Natural killer cell (primary cell): ENCODE measurements at places on chromosomes 7 and 10.

DNA sequence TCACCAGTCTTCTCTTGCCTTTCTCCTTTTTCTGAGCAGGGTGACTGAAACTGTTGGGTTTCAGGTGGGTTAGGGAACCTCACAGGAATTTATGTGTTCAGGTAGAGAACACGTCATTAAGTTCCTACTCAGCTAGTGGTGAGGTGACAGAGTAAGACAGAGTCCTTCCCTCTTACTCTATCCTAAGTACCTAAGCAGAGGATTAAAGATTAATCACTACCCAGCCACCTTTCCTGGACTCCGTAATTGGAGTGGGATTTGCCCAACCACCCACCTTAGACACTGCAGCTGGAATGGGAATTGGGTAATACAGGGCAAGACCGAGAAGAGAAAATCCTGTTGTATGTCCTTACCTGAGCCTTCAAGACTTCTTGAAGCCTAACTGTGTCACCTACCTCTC is 158.1 kb downstream of the LRRC4 start:
- no peak overlapping the region for H3K4me3 ChIP-seq
- DNase-seq: no peak
- H3K4me1 ChIP-seq: no peaks in the 10 kb centered on the region

GRCh38 chr10:127043301-127043700 is 138.1 kb downstream of the DOCK1 start:
- H3K4me3 ChIP-seq: no peak overlapping the region
- no peak overlapping the region for H3K27ac ChIP-seq
- H3K36me3 ChIP-seq: no peaks in the 10 kb centered on the region
- H3K4me1 ChIP-seq: no peaks in the 10 kb centered on the region

- no peak overlapping the region for H3K27ac ChIP-seq
- no peak for DNase-seq
- H3K4me3 ChIP-seq: no peak overlapping the region
- H3K36me3 ChIP-seq: no peaks in the 10 kb centered on the region
- H3K27me3 ChIP-seq: no peaks in the 10 kb centered on the region
These were observed 130.1 kb downstream of the MALRD1 start for GRCh38 chr10:19178675-19179074.

DNA sequence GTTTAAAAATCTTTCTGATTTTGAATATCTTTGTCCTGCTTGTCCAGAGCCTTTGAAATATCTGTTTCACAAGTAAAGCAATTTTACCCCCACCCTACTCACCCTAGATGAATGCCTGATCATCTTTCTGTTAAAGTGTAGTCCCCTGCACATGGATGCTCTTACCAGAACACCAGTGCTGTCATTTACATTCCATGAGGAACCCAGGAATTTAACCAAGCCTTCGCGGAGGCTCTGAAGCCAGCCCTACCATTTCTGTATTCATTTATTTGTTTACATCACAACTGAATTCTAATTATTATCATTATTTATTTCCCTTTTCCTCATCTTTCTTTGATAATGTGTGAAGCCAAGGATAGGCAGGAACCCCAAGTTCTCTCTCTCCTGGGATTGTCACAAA is 167.8 kb upstream of the MYO3A start:
- no peak for DNase-seq
- no peak overlapping the region for H3K27ac ChIP-seq
- H3K36me3 ChIP-seq: no peaks in the 10 kb centered on the region

DNA sequence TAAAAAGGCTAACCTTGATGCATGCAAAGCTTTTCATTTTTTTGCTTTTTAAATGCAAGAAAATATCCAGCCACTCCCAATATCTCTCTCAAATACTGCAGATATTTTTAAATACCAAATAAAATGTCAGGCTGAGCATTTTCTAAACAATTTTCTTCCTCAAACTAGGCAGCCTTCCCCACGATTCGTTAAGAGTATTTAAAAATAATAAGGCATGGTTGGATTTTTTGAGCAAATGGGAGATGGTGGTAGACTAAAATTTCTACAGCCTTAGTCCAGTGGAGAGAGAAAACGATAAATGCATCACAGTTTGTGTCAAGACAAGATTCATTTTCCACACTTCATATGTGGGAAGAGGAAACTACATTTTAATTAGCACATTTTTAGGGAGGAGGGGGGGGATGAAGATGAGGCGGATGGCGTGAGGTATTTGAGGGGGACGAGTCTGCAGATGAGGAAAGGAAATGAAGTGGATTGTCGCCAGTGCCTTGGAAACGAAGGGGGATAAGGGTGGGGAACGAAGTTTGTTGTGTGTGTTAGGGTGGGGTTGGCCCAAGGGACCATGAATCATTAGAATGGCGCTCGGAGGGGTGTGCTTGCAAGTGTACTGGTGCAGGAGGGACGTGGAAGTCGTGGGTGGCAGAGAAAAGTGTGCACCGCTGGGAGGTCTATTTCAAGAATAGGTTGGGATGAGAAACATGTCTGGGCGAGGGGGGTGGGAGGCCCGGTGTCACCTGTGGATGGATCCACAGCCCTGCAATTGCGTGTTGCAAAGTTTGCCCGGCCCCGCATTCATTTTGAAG is 1.2 kb upstream of the ADD3 start:
- H3K4me1 ChIP-seq: peaks cover 15% of the 10 kb centered on the region
- H3K36me3 ChIP-seq: no peaks in the 10 kb centered on the region
- H3K27ac ChIP-seq: no peak overlapping the region
- DNase-seq: no peak

DNA sequence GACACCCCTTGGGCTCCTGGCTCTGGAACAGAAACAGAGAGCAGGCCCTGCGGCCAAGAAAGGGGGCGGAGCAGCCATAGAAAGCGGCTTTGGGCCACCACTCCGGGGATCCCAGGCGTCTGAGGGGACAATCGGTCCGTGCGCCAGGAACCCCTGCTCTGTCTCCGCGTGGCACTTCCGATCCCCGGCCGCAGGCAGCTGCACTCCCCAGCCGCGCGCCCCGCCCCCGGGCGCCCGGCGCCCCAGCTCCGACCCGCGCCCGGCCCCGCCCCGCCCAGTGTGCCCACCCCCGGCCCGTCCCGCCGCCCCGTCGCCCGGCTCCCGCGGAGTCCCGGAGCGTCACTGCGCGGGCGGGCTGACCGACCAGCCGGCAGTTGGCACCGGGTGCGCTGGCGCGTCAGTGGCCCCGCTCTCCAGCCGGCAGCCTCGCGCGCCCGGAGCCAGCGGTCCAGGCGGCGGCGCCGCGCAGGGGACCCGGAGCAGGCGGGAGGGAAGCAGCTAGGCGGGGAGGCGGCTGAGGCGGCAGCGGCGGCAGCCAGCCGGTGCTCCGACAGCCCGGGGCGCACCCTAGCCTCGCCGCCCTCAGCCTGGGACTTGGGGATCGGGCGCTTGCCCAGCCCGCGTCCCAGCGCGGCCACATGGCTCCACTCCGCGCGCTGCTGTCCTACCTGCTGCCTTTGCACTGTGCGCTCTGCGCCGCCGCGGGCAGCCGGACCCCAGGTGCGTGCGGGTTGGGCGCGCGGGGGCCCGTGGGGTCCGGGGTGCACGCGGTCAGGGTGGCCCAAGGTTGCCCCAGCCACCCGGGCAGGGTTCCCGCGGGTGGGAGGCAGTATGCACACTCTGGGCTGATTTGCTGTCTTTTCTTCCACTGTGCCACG is at the start of gene ADAMTS14:
Gene ADAMTS14, plus strand, starts transcription at position 342 of the 878 bp plus-strand sequence. Its CDS starts 297 bp downstream, at position 639.
- no peaks in the 10 kb centered on the region for H3K36me3 ChIP-seq
- peaks cover 13% of the 10 kb centered on the region for H3K4me1 ChIP-seq
- no peaks in the 10 kb centered on the region for H3K27me3 ChIP-seq
- H3K27ac ChIP-seq: no peak within 1 kb of the TSS
- DNase-seq: peak; percentile 38
- peak within 1 kb of the TSS; percentile 22 for H3K4me3 ChIP-seq

DNA sequence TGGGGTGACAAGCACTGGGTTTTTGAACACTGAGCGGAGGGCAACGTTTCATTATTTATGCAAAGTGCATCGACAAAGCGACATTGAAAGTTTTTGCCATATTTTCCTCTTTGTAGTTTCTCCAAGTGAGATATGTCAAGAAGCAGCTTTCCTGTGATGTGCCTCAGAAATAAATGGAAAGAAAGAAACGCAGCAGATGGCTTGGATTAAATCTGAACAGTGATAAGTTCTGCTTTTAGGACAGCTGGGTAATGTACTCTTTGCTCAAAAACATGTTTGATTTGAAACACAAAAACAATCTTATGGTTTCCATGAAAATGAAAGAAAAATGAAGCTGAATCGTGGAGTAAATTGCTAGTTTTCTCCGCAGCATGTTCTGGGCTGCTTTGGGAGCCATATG is 166.3 kb downstream of the PTPRN2 start:
- H3K36me3 ChIP-seq: no peaks in the 10 kb centered on the region
- no peak overlapping the region for H3K4me3 ChIP-seq
- no peak for DNase-seq
- no peaks in the 10 kb centered on the region for H3K4me1 ChIP-seq
- H3K27ac ChIP-seq: no peak overlapping the region

GRCh38 chr7:41870461-41871138 is 167.7 kb upstream of the INHBA start:
- H3K36me3 ChIP-seq: no peaks in the 10 kb centered on the region
- peaks cover 4% of the 10 kb centered on the region for H3K4me1 ChIP-seq
- no peak for DNase-seq
- H3K27me3 ChIP-seq: no peaks in the 10 kb centered on the region
- no peak overlapping the region for H3K4me3 ChIP-seq

GRCh38 chr10:29725133-29725720 is 90.5 kb upstream of the SVIL start:
- no peaks in the 10 kb centered on the region for H3K36me3 ChIP-seq
- H3K27ac ChIP-seq: no peak overlapping the region
- no peaks in the 10 kb centered on the region for H3K27me3 ChIP-seq
- no peak for DNase-seq
- no peak overlapping the region for H3K4me3 ChIP-seq
- H3K4me1 ChIP-seq: peaks cover 5% of the 10 kb centered on the region

- no peaks in the 10 kb centered on the region for H3K27me3 ChIP-seq
- H3K4me3 ChIP-seq: no peak overlapping the region
- no peaks in the 10 kb centered on the region for H3K36me3 ChIP-seq
- no peak for DNase-seq
- H3K27ac ChIP-seq: no peak overlapping the region
These were observed 20.2 kb upstream of the SEM1 start for GRCh38 chr7:96729820-96730219.

DNA sequence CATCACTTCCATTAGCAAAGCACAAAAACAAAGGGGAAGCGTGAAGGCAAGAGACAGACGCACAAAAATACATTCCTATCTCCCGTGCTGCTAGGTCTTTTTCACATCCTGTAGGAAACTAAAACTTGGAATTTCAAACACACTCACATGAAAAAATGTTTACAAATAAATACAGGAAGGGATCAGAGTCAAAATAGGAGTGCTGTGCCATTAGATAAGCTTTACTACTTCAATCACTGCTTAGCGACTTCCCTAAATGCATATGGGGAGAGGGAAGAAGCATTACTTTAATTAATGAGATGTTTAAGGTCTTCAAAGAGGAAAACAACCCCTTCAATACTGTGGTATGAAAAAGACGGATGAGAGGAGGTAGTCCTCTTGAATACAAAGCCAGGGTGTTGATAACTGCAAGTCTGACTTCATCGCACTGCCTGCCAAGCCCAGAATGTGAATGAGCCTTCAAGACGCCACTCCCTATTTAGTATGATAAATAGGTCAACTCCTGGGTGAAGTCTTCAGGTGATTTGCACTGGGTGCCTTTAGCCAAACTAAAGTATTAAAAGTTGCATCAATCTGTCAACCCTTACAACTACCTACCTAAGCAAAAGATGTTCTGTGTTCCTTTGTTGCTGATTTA is 13.9 kb downstream of the PARD3 start:
- no peaks in the 10 kb centered on the region for H3K4me1 ChIP-seq
- no peaks in the 10 kb centered on the region for H3K27me3 ChIP-seq
- no peaks in the 10 kb centered on the region for H3K36me3 ChIP-seq
- no peak overlapping the region for H3K27ac ChIP-seq
- DNase-seq: no peak

GRCh38 chr10:114811862-114812261 is 9.7 kb upstream of the FHIP2A start:
- H3K27me3 ChIP-seq: no peaks in the 10 kb centered on the region
- DNase-seq: no peak
- no peak overlapping the region for H3K4me3 ChIP-seq
- H3K36me3 ChIP-seq: no peaks in the 10 kb centered on the region
- no peak overlapping the region for H3K27ac ChIP-seq

DNA sequence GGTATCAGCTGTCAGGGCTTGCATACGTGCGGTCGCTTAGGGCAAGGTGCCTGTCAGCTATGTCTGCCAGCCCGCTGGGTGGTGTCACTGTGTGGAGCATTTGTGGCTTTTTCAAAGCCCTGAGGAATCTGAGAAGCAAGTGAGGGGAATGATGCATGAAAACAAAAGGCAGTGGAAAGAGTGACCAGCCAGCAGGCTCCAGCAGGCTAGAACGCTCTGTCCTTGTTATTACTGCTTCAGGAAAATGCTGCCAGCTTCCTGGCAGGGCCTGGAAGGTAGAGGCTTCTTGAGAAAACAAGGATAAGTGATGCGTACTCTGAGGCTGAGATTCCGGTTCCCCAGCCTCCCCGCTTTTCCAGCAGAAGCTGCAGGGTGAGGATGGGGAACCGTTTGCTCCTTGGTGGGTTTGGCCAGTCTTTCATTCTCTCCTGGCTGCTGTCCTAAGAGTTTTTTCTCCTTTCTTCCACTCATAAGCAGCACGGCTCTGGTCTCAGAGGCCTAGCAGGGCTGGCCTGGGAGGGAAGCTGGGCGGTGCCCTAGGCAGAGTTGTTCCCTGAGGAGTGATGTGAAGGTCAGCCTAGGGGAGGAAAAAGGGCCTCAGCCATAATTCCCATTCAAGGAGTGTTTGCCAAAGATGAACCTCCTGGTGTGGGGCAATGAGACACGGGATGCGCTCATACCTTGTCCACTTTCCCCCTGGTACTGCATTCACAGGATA is 42.8 kb upstream of the MKLN1 start:
- no peaks in the 10 kb centered on the region for H3K4me1 ChIP-seq
- DNase-seq: no peak
- no peaks in the 10 kb centered on the region for H3K36me3 ChIP-seq
- H3K27me3 ChIP-seq: no peaks in the 10 kb centered on the region

DNA sequence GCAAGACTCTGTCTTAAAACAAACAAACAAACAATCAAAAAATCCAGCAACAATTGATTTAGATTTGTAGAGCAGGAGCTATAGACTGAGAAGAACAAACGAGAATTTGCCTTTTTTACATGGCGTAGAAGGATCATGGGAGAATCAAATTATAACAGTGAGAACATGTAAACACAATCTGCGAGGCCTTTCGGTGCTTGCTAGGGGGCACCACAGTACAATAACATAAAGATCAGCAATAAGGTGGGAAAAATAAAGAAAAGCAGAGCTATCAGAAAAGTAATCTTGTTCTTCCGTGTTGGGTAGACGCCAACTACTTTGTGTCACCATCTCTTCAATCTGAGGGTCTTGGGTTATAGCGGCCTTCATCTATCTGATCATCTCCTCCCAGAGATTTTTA is 82.2 kb downstream of the NOD1 start:
- no peak for DNase-seq
- H3K27me3 ChIP-seq: no peaks in the 10 kb centered on the region
- no peak overlapping the region for H3K27ac ChIP-seq

- H3K4me3 ChIP-seq: no peak overlapping the region
- H3K36me3 ChIP-seq: no peaks in the 10 kb centered on the region
- no peaks in the 10 kb centered on the region for H3K4me1 ChIP-seq
These were observed 27.8 kb downstream of the CRHR2 start for GRCh38 chr7:30654296-30655090.

GRCh38 chr7:33040803-33041516 is 21.6 kb downstream of the NT5C3A start:
- H3K4me3 ChIP-seq: peak overlapping the region; percentile 15
- peaks cover 6% of the 10 kb centered on the region for H3K4me1 ChIP-seq
- no peaks in the 10 kb centered on the region for H3K27me3 ChIP-seq
- H3K27ac ChIP-seq: peak overlapping the region; percentile 68
- no peaks in the 10 kb centered on the region for H3K36me3 ChIP-seq

GRCh38 chr7:141685285-141686023 is 16.5 kb downstream of the DENND11 start:
- DNase-seq: no peak
- H3K4me1 ChIP-seq: no peaks in the 10 kb centered on the region
- peaks cover 34% of the 10 kb centered on the region for H3K36me3 ChIP-seq
- no peak overlapping the region for H3K27ac ChIP-seq
- H3K4me3 ChIP-seq: no peak overlapping the region
